ENCODE measurements at places on chromosomes 16 and 17.

GRCh38 chr17:70021726-70022125, 53.3 kb upstream of the KCNJ16 start:
- H3K4me3 ChIP-seq = no peak overlapping the region
- no peaks in the 10 kb centered on the region for H3K4me1 ChIP-seq
- DNase-seq = no peak
- H3K27ac ChIP-seq = no peak overlapping the region

DNA sequence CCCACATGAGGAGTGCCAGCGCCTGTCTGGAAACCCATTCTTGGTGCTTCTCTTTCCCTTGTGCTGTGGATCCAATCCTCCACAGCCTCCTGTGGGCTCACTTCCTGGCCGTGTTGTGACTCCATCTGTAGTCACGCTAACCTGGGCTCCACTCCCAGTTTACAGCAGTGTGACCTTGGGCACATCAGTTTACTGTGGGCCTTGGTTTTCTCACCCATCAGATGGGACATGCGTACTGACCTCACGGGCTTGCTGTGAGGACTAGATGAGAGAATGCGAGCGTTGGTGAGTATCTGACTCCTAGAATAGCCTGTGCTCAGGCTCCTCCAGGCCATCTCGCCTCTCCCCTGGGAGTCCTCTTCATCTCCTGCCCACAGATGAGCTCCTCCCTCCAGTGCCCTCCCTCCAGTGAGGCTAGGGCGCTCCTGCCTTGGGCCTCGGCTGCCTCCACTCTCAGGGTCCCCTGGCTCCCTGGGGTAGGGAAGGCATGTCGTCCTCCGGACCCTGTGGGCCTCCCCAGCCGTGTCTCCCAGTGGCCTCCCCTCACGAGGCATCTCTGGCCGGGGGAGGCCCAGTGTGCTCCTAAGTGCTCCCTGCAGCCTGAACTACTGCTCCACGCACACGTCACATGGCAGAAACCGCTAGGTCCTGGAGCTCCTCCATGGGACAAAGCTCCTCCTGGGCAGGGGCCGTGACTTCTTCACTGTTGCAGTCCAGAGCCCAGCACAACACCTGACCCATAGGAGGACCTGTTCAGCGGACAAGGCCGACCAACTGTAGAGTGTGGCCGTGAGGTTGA, 5.2 kb upstream of the FOXJ1 start:
- H3K27ac ChIP-seq = no peak overlapping the region
- no peak overlapping the region for H3K4me3 ChIP-seq
- no peaks in the 10 kb centered on the region for H3K36me3 ChIP-seq
- DNase-seq = no peak
- H3K27me3 ChIP-seq = no peaks in the 10 kb centered on the region
- H3K4me1 ChIP-seq = no peaks in the 10 kb centered on the region

- H3K27me3 ChIP-seq = no peaks in the 10 kb centered on the region
- no peaks in the 10 kb centered on the region for H3K4me1 ChIP-seq
- no peak for DNase-seq
- no peaks in the 10 kb centered on the region for H3K36me3 ChIP-seq
- no peak overlapping the region for H3K27ac ChIP-seq
- no peak overlapping the region for H3K4me3 ChIP-seq
Observed at GRCh38 chr17:80279895-80280294, 19.2 kb downstream of the RNF213 start.

GRCh38 chr17:79996291-79996690, 39.4 kb downstream of the TBC1D16 start:
- DNase-seq = no peak
- H3K27me3 ChIP-seq = no peaks in the 10 kb centered on the region
- H3K4me1 ChIP-seq = peaks cover 25% of the 10 kb centered on the region
- no peak overlapping the region for H3K4me3 ChIP-seq
- no peak overlapping the region for H3K27ac ChIP-seq

DNA sequence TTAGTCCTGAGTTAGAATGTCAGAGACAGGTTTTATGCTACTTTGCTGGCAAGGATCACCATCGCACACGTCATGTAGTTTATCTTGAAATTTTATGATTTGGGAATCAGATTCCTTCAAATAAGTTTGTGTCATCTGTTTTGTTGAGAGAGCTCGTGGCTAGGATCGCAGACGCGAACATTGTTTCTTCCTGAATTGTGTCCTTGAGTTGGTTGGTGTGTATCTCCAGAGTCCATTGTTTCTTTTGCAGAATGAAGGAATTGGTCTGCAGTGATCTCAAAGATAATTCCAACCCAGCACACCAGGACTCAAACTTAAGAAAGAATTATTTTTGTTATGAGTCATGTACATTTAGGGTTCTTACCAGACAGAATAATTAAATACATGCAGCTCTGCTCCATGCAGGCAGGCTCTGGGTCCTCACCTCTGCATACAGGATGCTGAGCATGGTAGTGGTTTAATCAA, 51.6 kb downstream of the PRKCA start:
- no peak overlapping the region for H3K4me3 ChIP-seq

Data from prostate gland (tissue), 2 donors.